ENCODE measurements at places on chromosomes 7 and 10.

DNA sequence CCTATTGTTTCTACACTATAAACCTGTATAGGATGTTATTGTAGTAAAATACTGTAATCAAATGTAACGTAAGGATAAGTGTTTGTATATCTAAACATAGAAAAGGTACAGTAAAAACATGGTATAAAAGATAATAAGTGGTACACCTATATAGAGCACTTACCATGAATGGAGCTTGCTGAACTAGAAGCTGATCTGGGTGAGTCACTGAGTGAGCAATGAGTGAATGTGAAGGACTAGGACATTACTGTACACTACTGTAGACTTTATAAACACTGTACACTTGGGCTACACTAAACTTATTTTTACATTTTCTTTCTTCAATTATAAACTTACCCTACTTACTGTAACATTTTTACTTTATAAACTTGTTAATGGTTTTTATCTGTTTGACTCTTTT is 732.9 kb upstream of the LRRN3 start:
- DNase-seq: no peak

DNA sequence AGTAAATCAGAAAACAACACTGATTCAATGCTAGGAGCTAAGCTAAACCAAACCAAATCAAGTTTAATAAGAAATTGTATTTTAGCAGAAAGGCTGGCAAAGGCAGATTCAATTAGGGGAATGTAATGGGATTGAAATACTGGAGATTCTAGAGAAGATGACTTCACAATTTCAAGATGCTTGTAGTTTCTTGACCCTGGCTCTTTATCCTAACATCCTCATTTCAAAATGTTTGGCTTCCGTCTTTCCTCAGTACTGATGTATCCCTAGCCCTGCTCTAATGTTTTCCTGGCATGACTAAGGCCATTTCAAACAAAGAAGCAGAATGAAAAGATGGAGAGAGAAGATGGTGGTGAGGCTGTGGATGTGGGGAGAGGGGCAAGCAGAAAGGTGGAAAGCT is 2.7 kb upstream of the JCAD start:
- DNase-seq: no peak

DNA sequence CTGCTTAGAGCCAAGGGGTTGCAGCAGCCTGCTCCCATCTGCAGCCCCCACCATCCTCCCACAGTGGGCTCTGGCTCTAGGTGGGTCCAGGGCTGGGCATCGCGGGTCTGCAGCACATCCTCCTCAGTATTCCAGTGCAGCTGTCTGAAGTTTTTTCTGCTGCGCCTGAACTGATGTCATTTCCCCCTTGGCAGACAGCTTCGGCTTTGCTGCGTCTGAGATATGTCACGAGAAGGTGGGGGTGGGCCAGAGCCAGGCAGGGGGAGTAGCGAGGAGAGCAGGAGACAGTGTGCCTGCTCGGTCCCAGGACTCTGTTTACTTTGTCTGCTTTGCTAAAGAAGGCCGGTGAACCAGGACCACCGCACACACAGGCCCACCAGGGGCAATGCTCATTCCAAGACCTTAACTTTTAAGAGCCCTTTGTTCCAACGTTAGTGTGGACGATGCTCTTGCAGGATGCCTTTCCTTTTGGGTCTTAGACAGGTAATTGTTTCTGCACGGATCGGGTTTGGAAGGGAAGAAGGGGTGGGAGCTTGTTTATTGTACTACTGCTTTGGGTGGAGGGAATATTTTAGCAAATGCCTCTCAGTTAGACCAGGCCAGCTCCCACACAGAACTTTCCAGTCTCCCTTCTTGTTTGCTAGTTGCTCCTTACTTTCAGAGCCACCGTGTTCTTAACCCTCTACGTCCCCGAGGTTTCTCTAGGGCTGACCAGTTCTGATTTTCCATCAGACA is 32.4 kb downstream of the WBP1L start:
- DNase-seq: no peak

GRCh38 chr7:75024922-75025321 is 48.7 kb downstream of the RCC1L start:
- DNase-seq: no peak

DNA sequence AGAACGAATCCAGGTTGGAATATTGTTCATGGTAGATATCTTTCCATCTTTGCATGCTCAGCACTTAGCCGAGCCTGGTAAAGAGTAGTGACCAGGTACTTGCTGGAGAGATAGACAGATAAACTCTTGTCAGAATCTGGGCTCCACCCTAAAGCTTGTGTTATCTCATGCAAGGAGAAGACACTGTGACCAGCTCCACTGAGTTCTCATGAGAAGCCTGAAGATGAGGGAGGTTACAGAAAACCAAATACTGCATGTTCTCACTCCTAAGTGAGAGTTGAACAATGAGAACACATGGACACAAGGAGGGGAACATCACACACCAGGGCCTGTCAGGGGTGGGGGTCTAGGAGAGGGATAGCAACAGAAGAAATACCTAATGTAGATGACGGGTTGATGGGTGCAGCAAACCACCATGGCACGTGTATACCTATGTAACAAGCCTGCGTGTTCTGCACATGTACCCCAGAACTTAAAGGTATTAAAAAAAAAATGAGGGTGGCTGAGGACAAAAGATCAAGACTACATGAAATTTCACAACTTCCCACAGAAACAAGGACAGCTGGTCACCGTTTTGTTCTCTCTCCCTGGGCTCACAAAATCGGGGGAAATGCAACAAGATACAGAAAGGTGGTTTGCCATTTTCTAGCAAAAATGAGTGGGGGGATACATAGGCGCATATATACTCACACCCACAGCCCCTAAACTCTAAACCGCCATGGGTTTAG is 17.4 kb downstream of the DLG5 start:
- DNase-seq: no peak

GRCh38 chr7:142754681-142755575 is 5.7 kb downstream of the PRSS1 start:
- no peak for DNase-seq

DNA sequence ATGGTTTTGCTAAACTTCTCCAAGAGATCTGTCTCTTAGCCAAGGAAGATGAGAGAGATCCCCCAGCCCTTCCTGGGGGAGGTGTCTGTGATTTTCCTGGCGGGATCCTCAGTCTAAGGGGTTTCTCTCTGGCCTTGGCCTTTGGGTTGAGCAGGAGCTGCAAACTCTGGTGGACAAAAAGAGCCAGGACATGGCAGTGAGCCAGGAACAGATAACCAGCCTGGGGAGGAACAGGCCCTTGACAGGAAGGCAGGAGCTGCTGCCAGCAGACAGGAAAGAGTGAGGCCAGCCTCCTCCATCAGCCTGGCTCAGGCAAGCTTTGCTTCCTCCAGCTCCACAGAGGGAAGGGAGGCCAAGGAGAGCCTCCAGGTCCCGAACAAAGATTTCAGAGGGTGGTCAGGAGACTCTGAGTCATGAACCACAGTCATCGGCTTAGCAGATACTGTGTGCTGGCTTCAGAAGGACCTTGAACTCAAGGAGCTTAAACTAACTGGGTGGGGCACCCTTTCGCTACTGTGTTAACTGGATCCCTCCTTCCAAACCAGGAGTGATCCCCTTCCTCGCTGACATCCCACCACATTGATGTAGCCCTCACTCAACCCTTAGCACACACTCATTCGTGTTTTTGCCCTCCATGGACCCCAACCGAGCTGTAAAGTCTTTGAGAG is 34.7 kb downstream of the DDIT4 start:
- no peak for DNase-seq

DNA sequence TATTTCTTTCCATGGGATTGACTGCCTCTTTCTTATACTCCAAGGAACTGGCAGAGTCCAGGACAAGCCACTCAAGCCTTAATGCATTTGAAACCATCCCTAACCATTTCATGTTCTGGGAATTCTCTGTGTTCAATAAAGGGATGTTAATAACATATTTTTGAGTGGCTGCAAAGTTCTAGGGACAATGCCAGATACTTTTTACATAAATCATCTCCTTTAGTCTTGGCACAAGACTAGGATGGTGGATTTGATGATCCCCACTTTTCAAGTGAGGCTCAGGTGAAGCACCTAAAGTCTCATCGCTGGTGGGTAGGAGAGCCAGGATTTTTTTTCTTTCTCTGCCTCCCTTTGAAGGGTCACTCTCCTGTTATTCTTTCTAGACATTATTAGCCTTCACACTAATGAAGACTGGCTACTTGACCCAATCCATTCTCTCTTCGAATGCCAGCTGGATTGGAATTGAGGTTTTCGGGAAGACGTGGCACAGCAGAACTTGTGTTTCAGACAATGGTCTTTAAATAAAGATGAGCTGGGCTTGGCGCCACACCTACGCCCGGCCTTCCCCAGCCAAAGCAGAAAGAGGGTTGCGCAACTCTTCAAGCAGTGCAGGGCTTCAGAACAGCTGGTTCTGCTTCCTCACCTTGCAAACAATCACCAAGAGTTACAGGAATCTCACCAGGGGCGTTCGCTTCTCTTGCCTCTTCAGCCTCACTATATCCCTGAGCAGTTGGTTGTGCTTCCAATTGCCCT is 73.8 kb upstream of the BMPER start:
- DNase-seq: no peak

DNA sequence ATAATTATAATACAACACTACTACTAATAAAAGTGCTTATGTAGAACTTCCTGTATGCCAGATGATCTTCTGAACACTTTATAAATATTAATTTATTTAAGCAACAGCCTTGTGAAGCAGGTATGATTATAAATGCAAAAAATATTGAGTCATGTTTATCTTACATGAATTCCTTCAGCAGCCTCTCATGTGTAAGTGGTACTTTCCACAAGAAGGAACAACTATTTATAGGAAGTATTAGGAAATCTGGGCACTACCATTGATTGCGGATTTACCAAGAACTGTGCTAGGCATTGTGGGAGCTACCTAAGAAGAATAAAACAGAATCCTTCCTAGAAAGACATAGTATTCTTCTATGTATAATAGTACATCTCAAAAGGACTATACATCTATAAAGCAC is 10.7 kb upstream of the STEAP4 start:
- DNase-seq: no peak

- DNase-seq: no peak
Measured at GRCh38 chr7:157525491-157525915, 188.7 kb downstream of the DNAJB6 start.

GRCh38 chr10:70478191-70479164 is at the start of gene PALD1:
TSS of gene PALD1 (plus strand) at chr10:70478767. CDS start at chr10:70525952, 47,185 bp downstream.
- DNase-seq: no peak

DNA sequence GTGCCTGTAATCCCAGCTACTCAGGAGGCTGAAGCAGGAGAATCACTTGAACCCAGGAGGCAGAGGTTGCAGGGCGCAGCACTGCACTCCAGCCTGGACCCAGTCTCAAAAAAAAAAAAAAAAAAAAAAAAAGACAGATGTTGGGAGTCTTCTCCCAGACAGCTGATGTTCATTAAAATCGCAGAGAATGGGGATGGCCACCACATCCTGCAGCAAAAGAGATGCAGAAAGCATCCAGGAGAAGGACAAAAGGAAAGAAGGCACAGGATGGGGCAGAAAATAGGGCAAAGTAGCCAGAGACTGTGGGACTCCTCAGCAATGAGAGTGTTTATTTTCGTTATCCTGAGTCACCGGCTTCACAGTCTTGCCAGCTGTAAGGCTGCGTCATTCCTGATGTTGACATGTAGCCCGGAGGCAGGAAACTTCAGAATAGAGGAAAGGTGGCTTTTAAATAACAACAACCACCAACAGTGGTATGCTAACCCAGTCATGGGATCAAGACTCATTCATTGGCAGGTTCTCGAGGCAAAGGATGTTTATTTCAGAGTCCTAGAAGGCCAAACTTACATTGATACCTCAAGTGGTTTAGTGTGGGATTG is 149.5 kb upstream of the SVIL start:
- no peak for DNase-seq

DNA sequence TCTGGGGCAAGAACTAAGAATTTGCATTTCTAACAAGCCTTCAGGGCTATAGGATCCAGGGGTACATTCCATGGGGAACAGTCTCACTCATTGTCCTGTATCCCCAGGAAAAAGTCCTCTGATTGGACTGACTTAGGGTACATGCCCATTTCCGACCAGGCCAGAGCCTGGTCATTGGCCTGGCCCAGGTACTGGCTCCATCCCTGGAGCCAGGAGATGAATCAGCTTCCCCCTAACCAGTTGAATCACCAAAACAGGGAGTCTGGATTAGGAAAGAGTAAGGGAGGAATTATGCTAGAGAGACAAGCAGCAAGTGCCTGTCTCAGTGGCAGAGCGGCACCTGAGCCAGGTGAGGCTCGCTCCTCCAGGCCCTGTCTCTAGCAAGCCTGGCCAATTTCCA is 137.5 kb downstream of the FGFR2 start:
- DNase-seq: no peak

DNA sequence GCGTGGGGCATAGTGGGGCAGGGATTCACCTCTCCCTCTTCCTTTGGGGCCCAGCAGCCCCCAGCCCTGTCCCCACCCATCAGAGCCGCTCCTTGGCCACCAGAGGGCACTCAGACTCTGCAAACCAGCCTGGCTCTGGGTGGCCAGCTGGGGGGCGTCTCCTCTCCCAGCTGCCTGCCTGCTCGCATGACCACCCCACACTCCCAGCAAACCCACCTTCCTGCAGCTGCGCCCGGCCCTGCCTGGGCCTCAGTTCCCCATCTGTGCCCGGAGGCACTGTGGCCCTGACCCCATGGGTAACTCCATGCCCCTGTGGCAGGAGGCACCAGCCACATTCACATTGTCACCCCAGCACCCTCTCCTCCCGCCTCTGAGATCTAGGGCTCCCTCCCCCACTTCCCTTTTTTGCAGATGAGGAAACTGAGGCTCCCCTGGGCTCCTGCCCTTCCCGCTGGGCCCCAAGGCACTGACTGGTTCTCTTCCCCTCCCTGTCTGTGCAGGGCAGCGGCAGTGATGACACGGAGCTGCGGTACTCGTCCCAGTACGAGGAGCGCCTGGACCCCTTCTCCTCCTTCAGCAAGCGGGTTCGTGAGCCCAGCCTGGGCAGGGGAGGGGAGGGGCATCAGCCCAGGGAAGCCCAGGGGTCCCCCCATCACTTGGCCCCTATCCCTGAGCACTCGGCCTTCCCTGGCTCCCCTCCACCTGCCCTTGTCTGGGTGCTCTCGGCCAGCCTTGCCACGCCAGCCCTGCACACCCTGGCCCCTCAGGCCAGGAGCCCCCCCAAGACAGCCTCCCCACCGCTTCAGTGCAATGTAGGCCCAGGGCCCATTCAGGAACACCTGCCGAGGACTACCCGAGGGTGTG is 6.9 kb upstream of the SH2B2 start:
- DNase-seq: no peak

GRCh38 chr7:108537229-108537628 is 11.3 kb upstream of the PNPLA8 start:
- no peak for DNase-seq

DNA sequence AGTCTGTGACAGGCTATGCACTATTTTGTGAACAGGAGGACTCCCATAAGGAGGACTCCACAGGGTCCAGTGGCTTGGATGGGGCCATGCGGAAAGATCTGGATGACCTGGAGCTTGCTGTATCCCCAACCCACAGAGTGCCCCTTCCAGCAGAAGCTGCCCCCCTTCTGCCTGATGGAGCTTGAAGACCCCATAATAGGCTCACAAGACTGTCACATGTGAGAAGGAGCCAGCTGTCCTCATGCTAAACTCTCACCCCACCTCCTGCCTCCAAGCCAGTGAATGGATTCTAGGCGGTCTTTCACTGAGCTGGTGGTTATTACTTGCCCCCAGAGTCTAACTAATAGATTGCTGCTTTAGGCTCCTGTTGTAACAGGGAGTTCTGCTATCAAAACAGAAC is 79.1 kb downstream of the XRCC2 start:
- no peak for DNase-seq

GRCh38 chr10:117425974-117426566 is 50.8 kb upstream of the PDZD8 start:
- DNase-seq: no peak

- DNase-seq: no peak
Measured at GRCh38 chr10:127447197-127447596, 101.9 kb upstream of the NPS start.

- no peak for DNase-seq
Measured at GRCh38 chr7:132336797-132337196, 239.5 kb downstream of the PLXNA4 start.
